ENCODE measurements at places on chromosomes 4 and X.

- no peak for DNase-seq
Observed at GRCh38 chrX:28586286-28586685, 960 bp upstream of the IL1RAPL1 start.

DNA sequence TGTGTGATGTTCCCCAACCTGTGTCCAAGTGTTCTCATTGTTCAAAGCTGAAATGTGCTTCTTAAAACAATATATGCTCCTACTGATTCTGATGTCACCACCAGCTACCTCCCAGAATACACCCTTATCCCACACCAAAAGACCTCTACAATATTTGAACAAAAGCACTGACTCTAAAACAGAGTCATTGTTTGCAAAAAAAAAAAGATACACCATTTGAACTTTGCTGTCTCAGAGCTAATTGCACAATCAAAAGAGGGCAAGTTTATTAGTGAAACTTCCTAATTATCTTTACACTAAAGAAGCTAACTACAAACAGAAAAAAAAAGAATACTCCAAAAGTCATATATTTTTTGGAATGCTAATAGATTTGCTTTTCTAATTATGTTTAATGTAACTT, 34.1 kb upstream of the INTU start:
- no peak for DNase-seq

- DNase-seq, result no peak
Observed at GRCh38 chr4:1772853-1773538, 20.1 kb upstream of the FGFR3 start.

GRCh38 chrX:73561801-73562200, 1.2 kb upstream of the CHIC1 start:
- DNase-seq, result no peak

- DNase-seq, result no peak
Observed at GRCh38 chr4:77921701-77922100, 59.1 kb downstream of the MRPL1 start.

DNA sequence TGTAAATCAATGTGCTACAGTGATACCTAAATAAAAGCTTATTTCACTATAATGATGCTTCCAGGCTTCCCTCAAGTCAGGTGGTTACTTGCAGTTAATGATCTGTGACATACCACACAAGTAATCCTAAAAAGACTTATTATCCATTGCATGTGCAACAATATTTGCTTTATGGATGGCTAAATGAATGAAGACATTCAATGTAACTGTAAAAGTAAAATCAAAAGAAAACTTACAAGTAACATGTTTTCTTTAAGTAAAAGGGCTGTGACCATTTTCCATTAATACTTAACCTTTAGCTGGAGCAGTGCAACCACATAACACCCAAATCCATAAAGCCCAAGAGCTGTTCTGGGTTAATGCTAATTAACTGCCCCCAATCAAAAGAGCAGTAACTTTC, 42.6 kb downstream of the RAB28 start:
- no peak for DNase-seq

GRCh38 chrX:151970661-151971060, 3.8 kb downstream of the GABRE start:
- DNase-seq, result peak; percentile 94

DNA sequence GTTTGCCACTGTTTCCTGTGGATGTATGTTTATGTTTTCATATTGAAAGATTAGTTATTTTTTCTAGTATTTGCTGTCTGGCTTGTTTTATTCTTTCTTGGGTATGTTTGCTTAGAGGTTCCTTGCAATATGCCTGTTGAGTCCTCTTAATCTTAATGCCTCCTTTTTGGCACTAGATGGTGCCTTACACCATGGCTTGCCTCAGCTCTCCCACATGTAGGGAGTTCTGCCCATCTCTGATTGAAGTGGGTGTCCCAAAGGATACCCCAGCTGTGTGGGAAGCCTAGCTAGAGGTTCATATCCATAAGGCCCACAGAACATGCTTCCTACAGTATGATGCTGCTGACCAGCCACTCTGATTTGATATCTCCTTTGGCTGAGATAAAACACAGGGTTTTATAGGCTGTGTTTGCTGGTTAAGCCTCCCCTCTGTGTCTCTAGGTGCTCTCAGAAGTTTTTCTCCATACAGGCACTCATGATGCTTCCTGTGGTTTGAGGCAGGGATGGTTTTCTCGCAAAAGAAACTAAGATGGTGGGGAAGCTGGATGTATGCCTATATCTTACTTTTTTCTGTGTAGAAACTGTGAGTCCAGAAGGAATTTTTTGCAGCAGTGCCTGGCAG, 162.4 kb downstream of the ASB9 start:
- no peak for DNase-seq

GRCh38 chr4:142365391-142365790, 480.7 kb downstream of the INPP4B start:
- no peak for DNase-seq

DNA sequence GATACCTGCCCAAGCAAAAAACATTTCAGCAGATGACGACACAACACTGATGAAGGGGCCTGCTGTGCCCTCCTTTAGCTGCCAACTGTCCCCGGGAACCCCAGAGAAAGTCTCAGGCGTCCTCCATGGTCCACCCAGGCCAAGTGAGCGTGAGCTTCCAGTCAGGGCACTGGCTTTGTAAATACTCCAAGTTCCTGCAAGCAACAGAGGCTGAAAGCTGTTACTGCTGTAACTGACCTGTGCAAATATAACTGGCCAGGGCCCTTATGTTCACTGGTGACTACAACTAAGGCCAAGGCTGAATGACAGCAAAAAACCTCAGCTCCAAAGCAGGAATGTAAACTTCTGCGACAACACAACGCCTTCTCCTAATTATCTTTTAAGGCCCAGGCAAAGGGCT, 8.2 kb downstream of the WDR1 start:
- DNase-seq, result no peak

GRCh38 chrX:30573125-30573524, 4.4 kb downstream of the TASL start:
- no peak for DNase-seq

DNA sequence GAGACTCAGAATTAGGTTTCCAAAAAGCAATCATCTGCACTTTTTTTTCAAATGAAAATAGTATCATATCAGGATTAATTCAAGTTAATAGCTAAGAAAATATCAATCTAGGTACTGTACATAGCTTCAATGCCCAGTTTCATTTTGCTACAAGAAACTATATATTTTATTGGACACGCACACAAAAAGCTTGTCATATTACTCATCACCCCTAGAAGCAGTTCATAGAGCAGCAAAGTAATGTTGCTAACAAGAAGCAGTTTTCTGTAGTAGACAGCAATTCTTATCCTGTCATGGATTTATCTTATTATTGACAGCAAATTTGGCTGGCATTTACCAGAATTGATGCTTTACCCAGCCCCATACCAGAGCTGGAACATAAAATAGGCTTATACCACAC, 52.3 kb upstream of the LSM6 start:
- no peak for DNase-seq

GRCh38 chr4:182494103-182494502, 250.9 kb downstream of the TENM3 start:
- no peak for DNase-seq

GRCh38 chrX:50111742-50112141, 89.1 kb downstream of the AKAP4 start:
- DNase-seq, result no peak

- DNase-seq, result no peak
Observed at GRCh38 chr4:174201871-174202270, 81.6 kb downstream of the FBXO8 start.

DNA sequence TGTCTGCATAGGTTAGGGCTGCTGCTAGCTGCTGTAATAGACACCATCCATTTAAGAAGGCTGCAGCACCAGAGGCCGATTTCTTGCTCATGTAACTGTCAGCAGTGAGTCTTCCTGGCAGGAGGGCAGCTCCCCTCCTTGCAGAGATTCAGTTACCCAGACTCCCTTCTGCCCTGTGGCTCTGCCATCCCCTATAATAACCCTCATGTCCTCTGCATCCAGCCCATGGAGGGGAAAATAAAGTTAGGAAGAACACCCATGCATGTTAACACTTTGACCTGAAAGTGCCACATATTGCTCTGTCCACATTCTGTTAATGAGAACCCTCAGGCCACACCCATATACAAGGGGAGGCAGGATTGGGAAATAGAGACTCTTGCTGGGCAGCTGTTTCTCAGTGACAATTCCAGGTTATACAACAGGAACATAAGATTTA, 5.4 kb downstream of the STBD1 start:
- DNase-seq, result no peak

DNA sequence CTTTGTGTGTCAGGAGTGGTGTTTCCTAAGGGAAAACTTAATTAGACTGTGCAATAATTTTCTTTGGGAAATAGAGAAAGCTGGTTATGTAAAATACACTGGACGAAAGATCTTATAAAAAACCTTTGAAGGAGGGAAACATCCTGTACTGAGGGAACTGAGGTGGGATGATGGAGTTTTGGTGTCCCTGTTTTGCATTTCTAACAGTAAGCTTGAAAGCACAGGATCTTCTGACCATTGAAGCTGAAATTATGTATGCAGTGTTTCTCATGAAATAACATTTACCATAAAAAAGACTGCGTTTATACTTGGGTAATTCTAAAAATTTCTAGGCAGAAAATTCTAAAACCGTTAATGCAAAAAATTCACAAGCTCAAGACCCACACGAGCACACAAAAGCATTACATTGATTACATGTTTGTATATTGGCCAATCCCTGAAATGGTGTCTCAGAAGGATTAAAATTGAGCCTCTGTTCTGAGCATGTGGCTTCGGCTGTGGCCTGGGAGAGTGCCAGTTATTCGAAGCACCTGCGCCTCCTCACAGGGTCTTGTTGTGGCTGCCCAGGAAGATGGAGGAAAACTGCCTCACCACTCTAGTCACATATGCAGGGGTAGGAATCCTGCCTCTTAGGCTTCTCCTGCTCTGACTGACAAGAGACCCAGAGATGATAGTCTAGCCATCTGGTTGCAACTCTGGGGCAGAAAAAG, 49.5 kb downstream of the JADE3 start:
- DNase-seq, result no peak

DNA sequence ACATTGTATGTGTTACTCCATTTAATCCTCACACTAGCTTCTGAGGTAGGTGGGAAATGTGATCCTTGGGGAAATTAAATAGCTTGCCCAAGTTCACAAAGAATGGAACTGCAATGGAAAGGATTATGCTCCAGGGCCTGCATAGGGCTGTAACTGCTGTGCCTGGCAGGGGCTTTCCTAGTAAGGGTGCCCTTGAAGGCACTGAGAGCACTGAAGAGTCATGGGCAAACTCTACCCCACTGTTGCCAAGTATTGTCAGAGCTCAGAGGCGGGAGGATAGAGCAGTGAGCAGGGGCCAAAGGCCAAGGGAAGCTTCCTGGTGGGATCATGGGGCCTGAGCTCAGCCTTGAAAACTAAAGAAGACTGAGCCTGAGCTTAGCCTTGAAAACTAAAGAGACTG, 133.0 kb upstream of the NALF2 start:
- DNase-seq, result no peak

GRCh38 chr4:7313347-7313811, 121.0 kb downstream of the SORCS2 start:
- DNase-seq, result no peak

DNA sequence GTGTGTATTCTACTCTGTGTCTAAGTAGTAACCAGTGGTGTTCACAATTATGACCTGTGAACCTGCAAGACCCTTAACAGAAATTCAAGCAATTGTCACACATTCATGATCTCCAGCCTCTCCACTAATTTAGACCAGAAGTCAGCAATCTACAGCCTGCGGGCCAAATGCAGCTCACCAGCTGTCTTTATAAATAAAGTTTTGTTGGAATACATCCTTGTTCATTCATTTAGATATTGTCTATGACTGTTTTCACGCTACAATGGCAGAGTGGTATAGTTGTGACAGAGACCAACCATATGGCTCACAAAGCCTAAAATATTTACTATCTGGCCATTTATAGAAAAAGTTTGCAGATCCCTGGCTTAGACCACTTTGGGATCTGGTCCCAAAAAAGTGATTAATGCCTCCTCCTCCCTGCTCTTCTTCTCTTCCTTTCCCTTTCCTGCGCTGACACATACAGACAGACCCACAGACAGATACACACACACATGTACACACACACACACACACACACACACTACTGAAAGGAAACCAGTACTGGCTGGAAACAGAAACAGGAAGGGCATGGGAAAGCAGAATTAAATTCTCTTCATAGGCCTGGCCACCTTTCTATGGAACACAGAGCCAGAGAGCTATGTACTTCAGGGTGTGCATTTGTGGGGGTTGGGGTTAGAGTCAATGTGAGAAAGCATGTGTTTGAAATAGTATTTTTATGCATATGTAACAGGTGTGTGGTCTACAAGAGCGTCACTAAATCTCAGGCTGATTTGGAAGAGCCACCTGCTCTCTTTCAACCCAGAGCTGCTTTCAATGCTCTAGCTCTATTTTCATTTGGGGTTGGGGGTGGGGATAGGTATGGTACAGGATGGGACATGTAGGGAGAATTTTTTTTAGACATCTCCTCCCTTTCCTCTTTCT, 49.7 kb upstream of the TMEM164 start:
- DNase-seq, result no peak

- DNase-seq, result no peak
Observed at GRCh38 chrX:35786271-35786670, 11.9 kb upstream of the MAGEB16 start.

DNA sequence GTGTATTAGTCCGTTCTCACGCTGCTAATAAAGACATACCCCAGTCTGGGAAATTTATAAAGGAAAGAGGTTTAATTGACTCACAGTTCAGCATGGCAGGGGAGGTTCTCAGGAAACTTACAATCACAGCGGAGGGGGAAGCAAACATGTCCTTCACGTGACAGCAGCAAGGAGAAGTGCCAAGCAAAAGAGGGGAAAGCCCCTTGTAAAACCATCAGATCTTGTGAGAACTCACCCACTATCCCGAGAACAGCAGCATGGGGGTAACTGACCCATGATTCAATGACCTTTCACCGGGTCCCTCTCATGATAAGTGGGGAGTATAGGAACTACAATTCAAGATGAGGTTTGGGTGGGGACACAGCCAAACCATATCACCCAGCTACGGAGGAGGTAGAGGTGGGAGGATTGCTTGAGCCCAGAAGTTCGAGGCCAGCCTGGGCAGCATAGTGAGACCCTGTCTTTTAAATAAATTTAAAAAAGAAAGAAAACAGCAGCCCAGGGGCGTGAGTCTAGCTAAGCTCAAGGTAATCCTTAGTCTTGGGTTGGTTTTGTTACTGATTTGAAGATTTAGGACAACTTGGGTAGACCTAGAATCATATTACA, 46.4 kb upstream of the TMEM131L start:
- no peak for DNase-seq

- no peak for DNase-seq
Observed at GRCh38 chr4:85784947-85785346, 310.0 kb downstream of the ARHGAP24 start.

DNA sequence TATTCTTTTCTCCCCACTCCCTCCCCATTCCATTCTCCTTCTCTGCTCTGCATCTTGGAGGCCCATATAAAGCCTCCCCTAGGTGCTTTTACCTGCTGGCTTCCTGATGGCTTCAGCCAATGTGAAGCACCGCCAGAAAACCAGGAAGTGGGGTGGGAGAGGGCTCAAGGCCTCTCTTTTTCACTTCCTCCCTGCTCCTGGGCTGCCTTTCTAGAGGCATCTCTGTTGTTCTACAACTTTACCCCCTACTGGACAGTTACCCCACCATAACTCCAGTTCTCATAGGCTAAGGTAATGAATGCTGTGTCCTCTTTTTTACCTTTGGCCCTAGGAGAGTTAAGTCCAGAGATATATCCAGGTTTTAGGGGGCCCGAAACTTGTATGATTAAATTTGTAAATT, 62.4 kb upstream of the PPARGC1A start:
- DNase-seq, result no peak
